ENCODE measurements at places on chromosomes 7 and 10.

DNA sequence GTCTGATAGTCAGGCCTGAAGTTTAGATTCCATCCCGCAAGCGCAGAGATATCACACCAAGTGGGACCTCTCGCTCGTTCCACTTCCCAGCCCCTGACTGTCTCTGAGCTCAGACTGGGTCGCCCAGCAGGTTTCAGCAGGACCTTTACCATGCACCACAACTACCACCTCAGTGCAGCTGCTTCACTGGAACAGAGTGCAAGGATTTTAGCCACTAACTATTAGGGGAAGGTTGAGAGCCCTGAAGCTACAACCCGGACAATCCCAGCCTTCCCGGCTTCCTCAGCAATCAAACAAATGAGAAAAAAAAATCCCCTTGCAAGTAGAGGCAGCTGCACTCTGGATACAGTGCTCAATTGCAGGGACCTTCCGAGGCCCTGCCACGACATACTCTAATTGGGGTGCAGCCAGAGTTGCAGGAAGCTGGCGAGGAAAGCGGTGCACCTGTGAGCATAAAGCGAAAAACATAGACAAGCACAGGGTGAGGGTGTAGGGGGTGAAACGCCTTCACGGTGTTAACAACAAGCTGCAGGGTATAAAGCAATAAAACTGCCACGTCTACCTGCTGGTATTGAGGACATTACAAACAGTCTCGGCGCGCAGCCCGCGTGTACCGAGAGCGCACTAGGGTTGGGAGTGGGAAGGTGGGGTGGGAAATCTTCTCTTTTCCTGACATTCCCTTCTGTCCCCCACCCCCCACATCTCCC is 2.6 kb upstream of the DLX6 start:
- DNase-seq: no peak

DNA sequence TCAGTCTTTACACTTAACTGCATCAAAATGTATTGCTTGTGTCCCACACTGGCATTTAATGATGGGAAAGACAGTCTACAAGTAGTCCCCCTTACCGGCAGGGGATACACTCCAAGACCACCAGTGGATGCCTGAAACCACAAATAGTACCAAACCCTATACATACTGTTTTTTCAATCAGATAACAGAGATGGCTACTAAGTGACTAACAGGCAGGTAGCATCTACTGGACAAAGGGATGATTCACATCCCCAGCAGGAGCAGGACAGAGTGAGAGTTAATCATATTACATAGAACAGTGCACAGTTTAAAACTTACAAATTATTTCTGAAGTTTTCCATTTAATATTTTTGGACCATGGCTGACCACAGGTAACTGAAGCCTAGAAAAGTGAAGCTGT is 13.2 kb downstream of the TMEM243 start:
- DNase-seq: no peak

DNA sequence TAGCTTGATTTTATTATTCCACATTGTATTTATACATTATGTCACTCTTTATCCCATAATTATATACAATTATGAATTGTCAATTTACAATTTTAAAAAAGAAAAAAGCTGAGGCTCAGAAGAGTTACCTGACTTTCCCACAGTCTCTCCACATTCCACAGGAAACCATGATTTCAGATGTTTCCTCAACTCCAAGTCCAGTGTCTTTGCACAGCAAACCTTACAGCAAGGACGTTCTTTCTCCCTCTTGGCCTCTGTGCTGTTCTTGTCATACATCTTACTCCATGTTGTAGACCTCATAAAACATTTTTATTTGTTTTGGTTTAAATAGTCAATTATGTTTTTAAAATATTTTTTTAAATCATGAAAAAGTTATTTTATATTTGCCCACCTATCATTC is 34.9 kb upstream of the GRB10 start:
- DNase-seq: no peak

DNA sequence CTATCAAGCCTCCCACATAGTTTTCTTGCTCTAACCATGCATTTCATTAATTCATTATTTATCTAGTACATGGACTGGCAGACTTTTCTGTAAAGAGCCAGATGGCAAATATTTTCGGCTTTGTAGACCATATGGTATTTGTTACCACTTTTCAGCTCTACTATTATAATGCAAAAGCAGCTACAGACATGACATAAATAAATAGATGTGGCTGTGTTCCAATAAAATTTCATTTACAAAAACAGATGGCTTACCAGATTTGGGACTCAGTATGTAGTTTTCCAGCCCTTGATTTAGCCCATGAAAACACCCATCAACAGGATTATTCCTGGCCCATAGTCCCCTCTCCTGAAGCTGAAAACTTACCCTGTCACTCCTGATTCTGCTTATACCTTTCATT is 32.1 kb downstream of the PLCE1 start:
- no peak for DNase-seq

DNA sequence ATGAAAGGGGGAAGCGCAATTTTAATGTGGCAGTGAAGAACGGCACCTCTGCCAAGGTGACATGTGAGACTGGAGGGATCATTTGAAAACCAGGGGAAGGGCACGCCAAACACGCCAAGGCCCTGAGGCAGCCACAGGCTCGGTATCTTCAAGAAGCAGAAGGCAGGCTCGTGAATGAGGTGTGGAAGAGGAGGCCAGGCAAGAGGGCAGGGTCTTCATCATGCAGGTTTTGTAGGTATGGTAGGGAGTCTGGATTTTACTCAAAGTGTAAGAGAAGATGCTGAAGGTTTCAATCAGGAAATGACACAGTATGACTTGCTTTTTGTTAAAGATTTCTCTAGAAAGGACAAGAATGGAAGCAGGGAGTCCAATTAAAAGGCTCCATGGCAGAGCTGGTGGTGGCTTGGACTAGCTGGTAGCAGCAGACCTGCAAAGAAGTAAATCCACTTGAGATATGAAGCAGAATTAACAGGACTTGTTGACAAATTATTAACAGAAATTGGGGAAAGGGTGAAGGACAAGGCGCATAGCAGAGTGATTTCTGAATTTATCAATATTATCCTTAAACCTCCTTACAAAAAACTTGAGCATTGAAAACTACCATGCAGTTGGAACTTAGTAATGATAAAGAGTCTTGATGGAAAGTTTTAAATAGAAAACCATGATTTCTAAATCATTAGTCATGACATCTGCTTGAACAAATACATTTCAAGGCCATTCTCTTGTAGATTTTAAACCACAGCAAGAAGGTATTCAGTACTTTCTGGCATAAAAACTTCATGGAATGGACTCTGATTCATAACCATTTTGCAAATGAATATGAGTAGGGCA is 70.4 kb downstream of the COA1 start:
- DNase-seq: peak; percentile 94

DNA sequence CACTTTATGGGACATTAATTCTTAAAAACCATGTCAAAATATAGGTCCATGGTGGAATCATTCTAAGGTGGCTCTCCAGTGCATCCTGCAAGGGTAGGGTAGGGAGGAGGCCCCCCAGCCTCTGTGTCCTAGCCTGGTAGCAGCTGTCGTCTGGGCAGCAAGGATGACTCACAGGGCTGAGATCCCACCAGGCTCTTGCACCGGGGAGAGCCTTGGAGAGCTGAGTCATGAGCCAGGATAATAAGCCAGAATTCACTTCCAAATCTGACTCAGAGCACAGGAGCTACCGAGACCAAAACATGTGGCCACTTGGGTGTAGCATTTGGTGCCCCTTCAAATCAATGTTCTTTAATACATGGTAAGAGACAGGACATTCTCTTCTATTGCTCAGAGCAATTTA is 298.5 kb downstream of the NEBL start:
- DNase-seq: peak; percentile 85

DNA sequence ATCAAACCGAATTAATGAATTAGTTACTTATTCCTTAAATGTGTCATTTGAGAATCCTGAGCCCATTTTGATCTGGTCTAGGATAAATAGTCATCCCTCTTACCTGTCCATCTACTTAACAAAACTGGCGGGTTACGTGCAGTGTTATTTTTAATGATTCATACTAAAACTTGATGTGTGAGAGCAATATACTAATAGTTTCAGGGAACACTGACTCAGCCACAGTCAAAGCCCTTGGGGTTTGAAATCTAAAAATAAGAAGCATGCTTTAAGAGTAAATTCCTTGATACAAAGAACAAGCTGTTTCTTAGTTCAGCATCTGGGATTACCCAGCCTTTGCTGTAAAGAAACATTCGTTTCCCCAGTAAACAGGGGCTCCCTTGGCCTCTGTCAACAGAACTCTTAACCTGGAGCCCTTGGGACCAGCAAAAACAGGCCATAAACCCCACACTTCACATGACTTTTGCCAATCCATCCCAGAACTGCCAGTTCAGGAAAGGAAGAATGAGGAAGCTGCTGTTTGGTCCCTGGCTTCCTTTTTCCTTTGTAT is 370.6 kb upstream of the IGFBP3 start:
- DNase-seq: peak; percentile 81

DNA sequence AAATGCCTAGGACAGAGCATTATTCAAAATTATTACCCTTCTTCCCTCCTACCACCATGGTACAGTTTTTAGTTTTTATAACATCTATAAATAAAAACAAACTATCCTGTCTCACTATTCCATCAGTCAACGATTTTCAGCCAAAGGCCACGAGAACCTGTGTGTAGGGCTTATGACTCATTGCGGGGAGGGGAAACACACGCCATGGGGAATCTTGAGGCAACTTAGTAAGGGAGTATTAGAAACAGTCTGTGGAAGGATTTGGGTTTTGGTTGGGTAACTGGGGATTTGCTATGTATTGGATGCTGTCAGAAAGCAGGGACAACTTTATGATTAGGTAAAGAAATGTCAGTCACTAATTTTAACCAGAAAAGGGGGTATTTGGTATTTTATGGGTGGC is 14.7 kb downstream of the GPR141 start:
- DNase-seq: no peak

- no peak for DNase-seq
These were observed 19.2 kb upstream of the GPR146 start for GRCh38 chr7:1024876-1025742.

- peak; percentile 84 for DNase-seq
These were observed 129.3 kb downstream of the GLI3 start for GRCh38 chr7:42107484-42108240.

DNA sequence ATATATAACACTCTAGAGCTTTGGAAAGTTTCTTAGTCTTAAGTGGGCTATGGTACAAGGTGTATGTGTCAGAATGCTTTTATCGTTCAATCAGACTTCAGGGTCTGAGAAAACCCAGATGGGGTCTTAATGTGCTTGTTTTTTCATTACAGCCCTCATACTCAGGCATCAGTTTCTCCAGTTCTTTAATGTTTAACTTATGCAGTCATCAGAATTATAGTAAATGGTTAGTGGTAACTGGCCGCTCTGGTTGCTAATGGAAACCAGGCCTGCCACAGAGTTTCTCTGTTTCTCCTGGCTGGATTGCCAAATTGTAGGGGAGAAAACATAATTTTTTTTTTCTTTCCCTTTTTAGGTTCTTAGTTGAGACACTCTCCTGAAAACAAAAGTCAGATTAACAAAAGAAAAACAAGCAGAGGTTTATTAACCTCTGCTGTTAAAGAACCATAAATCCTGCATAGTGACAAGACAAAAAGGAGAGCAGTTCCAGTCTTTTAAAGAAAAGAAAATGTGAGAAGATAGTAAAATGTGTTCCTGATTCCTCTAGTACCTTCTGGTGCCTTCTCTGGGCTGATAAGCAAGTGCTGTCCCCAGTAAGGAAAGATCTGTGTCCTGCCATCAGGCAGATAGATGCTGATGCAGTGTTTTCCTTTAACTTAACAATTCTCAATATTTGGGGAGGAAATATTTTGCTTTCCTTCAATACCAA is 21.5 kb upstream of the GHITM start:
- no peak for DNase-seq

DNA sequence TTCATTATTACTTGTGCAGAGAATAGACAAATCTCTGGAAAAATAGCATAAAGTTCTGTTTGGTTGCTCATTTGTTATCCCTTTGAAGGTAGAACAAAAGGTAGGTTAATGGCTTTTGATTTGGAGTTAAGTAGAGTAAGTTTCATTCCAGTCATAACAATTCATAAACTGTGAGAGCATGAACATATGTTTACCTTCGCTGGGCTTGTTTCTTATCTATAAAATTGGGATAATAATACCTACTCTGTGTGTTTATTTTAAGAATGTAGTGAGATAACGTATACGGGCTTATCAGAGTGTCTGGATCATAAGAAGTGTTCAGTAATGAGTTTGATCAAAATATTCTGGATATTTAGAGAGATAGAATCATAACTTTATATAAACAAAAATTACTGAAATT is 155.4 kb downstream of the SEMA3D start:
- DNase-seq: no peak

DNA sequence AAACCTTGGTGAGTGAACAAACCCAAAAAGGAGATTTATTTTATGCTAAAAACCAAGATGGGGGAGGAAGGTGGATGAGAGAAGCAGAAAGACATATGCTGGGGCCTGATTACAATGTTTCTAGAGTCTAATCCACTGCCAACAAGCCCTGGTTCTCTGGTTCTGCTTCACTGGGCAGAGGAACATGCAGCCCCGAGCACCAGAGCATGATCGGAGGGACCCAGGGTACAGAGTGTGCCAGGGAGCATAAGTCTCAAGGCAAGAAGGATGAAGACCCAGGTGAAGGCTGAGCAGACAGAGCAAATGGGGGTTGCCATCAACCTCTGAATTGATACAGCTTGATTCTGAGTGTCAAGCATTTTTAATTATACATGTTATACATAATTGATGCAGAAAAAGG is 30.7 kb downstream of the SLC16A12 start:
- DNase-seq: no peak

DNA sequence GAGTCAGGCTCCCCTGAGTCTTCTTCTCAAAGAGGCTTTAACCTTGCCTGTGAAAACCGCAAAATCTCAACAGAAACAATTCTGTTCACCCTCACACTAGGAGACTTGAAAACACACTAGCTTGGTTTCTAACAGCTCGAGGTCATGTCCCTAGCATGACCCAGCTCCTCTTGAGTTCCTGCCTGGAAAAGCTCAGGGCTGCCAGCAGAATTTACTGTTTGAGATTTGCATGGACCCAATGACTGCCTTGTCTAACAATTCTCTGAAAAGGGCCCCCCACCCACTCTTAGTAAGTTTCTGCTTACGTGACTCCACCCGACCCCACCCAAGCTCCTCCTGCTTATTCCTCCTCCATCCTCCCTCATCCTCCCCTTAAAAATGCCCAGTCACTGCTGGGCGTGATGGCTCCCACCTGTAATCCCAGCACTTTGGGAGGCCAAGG is 85.1 kb upstream of the KMT2C start:
- no peak for DNase-seq

DNA sequence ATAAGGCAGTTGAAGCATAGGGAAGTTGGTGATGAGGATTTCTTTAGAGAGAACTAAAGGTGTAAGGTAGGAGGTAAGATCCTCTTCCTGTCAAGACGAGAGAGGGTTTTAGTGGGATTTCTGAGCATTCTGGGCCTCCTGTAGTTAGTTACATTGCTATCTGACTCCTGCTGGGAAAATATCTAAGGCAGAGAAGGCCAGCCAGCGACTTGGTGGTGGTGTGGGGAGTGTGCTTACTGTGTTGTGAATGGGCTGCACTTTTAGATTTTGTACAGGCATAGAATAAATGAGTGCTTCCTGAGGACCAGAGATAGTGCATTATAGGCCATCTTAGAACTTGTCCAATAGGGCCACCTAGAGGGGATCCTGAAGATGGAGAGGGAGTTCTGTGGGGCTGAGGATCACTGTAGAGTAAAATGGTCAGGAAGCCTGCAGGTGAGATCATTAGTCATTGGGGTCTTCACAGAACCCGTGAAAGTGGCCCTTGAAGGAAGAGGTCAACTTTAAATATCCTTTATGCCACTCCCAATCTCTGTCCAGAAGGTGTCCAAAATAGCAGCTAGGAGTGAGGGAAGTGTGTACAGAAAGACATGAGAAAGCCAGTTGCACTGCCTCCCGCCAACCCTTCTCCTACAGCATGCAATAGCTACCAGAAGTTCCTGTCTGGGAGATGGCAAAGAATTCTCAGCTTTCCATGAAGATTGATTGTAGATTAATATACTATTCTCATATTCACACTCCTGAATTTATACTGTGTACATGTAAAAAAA is 266.6 kb downstream of the POLR1F start:
- DNase-seq: peak; percentile 69

All from AG10803 (cell line).